ENCODE measurements at places on chromosomes 12 and 14.

DNA sequence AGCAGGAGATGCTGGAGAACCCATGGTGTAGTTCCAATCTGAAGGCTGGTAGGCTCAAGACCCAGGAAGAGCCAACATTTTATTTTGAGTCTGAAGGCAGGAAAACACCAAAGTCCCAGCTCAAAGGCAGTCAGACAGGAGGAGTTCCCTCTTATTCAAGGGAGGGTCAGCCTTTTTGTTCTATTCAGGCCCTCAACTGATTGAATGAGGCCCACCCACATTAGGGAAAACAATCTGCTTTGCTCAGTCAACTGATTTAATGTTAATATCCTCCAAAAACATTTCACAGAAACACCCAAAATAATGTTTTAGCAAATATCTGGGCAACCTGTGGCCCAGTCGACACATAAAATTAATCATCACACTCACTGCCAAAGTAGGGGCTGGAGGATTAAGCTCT, 130.8 kb downstream of the LMNTD1 start:
- DNase-seq, result no peak

DNA sequence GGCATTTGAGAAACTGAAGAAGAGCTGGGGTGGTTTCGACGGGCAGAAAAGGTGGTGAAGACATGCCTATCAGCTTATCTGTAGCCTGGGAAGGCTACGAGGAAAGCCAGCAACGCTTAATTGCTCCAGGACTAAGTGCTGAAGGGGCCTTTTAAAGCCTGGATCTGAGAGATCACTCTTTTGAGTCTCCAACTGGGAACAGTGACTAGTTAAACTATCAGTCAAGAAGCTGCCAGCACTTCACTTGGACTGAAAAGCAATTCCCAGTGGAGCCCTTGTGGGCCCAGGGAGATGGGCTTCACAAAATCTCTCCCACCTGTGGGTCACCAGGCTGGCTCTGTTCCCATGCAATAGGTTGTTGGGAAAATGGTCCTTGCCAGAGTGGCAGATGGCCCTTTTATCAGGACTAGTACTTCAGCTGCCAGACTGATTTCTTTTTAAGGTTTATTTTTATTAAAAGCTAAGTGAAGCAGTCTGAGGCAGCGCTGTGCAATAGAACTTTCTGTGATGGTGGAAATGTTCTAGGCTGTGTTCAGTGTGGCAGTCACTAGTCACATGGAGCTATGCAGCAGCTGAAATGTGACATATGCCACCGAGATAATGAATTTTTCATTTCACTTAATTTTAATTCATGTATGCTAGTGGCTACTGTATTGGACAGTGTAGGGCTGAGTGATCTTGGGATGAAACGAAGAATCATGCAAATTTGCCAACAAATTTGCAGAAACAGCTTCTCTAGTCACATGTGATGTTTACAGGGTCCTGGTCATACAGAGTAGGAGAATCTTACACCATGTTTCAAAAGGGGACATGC, 276.8 kb downstream of the PCNX1 start:
- DNase-seq, result no peak

- no peak for DNase-seq
Observed at GRCh38 chr12:123713398-123713797, 1.2 kb downstream of the ATP6V0A2 start.

DNA sequence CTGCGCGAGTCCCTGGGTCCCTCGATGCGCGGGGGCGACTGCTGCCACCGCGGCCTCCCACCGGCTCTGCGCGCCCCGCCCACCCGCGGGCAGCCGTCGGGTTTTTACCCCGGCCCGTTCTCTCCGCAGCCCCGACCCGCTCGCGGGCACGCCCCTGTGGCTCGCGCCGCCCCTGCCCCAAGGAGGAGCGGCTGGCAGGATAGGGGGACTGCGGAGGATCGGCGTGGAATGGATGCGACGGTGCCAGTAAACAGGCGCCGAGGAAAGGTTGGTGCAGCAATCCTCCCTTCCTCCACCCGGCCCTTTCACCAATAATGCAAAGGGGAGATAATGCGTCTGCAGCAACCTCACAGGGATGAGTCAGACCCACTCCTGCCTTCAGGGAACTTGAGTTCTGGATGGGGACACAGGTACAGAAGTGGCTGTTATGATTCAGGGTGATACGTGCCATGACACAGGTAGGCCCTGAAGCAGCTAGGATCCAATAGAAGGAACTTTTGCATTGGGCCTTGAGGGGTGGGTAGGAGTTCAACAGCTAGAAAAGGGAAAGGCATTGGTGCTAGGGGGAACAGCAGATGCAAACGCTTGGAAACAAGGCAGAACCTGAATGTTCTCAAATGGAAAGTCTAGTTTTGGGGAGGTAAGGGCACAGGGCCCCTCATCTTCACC, 554 bp upstream of the DEGS2 start:
- no peak for DNase-seq

- no peak for DNase-seq
Observed at GRCh38 chr12:27711317-27711682, 668 bp downstream of the MRPS35 start.

DNA sequence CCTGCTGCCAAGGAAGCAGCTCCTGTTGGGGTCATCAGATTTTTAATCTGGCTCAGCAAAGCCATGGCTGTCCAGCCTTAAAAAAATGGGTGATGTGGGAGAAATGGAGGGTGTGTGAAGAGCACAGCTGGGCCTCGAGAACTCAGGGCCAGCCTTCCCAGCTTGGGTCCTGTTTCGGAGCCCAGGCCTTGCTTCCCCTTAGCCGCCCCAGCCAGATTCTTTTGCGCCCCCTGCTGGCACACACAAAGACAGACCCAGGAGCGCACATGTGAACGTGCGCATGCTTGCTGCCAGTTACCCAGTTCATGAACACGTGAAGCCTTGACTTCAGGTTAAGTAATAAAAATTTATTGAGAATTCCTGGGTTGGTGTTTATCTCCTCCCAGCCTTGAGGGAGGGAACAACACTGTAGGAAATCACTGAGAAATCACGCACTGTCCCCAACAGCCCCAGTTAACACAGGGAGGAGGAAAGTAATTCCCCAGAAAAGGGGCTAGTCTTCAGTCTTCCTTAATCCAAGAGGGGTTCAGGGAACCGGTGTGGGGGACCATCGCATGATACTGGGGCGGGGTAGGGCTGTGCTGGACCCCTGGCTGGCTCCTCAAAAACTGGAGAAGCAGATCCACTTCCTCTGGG, 5.3 kb downstream of the PHB2 start:
- peak; percentile 80 for DNase-seq

DNA sequence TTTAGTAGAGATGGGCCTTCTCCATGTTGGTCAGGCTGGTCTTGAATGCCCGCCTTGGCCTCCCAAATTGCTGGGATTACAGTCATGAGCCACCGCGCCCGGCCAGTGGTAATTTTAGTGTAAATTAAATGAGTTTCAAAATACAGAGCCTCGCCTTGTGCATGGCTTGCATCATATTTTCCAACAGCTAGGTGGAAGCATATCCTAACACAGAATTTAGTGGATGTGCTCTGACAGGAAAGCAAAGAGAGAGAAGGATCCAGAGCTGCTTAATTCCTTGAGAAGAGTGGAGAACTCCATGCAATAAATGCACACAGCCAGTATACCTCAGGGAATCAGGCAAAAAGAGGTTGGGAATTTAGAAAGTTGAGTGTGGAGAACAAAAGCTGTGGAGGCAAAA, 2.5 kb downstream of the OR6C2 start:
- DNase-seq, result no peak

DNA sequence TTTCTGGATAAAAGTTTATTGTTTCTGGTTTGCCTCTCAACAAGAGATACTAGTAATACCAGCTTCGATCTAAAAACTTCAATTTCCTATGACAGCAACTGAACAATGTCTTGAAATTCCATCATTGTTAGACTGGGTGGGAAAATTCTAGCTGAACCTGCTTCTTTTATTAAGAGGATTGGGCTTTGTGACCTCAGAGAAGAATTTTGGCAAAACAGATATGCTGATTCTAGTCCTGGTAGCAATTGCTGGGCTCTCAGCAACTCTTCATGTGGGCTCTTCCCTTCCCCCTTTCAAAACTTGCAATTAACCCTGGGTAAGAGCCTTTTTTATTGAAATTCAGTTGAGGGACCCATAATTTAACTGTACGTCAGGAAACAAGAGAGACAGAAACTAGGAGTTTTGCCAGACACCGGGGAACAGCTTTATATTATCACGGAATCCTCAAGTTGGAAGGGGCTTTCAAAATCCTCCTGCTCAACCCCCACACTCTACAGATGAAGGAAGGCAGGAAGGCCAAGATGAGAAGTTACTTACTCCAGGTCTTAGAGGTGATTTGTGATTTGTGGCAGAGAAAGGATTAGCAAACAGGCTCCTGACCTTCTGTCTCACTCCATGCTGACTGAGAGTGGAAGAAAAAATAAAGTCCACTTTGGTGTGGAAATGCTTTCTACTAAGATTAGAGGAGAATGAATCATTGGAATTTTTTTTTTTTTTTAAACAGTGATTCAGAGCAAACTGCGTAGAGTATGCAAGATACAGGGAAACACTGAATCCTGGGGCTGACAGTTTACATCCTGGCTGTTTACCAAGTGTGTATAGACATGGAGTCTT, 239.0 kb upstream of the ATP2B1 start:
- DNase-seq, result no peak
